Gastroesophageal sphincter (tissue), 4 donors: ENCODE measurements at places on chromosomes 2 and 18. TPM values are rescaled to one million over a fixed set of nuclear protein-coding genes. Genes with fewer than 3 reads are reported as not detected.

DNA sequence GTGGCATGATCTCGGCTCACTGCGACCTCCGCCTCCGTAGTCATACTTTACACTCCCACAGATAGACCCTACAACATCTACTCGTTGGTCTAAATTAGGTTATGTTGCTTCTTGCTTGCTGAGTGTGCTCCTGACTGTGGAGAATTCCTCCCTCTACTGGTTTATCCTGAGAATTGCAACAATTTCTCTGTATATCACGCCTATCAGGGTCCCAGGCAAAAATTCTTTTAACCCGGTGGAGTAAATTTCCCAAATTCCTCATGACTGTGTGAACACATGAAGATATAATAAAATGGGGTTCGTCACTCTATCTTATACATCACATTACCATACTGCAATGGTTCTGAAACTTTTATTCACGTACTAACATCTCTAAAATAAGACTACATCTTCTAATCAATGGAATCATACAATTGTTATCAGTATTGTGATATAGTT is 156.7 kb downstream of the EVA1A start:
- ATAC-seq, result no peak

- ATAC-seq, result no peak
These were observed 86.7 kb upstream of the NCKAP5 start for GRCh38 chr2:133654949-133655348.

DNA sequence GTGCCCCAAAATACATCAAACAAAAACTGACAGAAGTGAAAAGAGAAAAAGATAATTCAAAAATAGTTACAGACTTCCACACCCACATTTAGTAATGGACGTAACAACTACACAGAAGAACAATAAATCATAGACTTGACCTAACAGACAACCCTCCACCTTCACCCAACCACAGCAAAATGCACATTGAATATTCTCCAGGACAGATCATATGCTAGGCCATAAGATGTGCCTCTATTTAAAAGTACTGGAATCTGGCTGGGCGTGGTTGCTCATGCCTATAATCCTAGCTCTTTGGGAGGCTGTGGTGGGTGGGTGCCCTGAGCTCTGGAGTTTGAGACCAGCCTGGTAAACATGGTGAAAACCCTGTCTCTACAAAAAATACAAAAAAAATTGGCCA is 20.0 kb downstream of the SLC66A2 start:
- ATAC-seq, result no peak

- peak; percentile 61 for ATAC-seq
These were observed 34.4 kb upstream of the TRAPPC8 start for GRCh38 chr18:31977270-31977872.

DNA sequence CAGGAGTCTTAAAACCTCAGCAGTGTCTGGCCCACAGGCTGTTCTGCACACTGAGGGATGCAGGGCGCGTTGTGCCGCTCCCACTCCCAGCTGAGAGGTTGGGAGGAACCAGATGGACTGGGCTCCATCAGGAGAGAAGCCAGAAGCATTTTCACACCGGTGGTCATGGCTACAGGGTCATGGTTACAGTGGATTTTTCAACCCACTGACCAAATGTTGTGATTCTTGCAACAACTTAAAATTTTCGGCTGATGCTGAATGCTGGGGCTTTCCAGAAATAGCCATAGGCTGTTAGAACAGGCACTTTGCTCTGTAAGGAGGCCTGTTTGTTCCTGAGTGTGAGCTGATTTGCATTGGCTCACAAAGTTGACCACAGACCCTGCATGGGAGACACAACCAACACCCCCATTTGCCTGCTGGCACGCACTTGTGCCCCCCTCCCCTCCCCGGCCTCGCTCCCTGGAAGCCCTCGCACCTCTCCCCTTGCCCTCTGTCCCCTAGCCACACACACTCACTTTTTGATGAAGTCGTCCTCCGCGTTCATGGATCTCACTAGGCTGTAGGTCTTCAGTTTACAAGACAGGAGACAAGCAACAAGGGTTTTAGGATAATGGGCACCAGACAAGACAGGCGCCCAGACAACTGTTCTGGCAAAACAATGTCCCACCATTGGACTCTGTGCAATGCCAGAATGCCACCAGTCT is 3.4 kb downstream of the LPIN1 start:
- ATAC-seq, result no peak

- no peak for ATAC-seq
These were observed 56.5 kb downstream of the MGAT5 start for GRCh38 chr2:134310107-134311079.

GRCh38 chr18:63994783-63995399 is 25.0 kb downstream of the SERPINB8 start:
- ATAC-seq, result peak; percentile 32

DNA sequence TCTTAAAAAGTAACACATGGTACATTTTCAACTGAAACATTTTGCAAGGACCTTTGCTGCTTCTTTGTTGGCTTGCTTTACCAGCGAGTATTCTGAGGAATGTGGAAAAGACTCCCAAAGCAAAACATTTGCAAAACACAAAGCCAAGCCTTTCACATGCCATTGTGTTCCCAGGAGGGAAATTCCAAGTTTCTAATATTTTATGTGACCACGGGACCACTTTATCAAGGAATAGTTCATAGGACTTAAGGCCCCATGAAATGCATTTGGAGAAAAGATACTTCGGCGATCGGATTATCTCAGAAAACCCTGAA is 26.2 kb downstream of the CYP27C1 start:
- ATAC-seq, result peak; percentile 56

DNA sequence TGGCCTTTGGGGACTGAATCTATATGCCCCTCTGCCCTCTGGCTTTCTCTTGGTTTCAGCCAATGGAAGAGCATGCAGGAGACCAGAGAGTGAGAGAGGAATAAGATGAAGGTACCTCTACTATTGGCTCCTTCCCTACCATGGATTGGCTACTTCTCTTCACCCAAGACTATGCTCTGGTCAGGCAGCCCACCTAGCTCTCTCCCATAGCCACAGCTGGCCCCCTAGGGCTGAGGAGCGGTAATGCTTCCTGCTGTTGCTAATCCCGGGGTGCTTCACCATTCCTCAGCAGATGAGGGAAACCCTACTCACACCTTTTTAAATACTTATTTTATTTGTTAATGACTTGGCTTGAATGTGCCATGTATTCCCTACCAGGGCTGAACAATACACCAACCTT is 142.4 kb downstream of the MREG start:
- no peak for ATAC-seq

DNA sequence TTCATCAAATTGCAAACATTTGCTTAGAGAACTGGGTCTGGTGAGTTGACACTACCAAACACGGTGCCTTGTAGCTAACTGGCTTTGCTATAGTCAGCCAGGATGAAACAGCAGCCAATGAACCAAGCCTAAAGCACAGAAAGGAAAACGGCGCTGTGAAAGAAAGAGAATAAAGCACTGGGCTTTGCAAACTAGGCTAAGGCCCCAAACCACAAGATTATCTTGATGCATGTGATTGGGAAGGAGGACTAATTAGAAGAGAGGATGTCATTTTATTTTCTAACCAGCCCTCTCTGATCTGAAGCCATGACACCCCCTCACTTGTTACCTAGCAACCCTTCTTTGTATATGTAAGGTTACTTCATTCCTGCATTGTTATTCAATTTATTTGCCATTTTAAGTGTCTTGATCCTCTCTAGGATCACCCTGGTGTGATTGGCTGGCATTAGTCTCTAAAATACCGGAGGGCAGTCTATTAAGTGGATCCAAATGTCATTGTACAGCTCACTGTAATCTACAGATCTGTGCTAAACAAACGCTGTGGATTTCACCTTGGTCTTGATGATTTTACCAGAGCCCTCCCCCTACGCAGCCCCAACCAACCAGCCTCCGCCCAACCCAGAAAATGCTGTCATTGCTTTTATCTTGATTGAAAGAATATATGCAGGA is 395.4 kb upstream of the ACVR2A start:
- ATAC-seq, result no peak

DNA sequence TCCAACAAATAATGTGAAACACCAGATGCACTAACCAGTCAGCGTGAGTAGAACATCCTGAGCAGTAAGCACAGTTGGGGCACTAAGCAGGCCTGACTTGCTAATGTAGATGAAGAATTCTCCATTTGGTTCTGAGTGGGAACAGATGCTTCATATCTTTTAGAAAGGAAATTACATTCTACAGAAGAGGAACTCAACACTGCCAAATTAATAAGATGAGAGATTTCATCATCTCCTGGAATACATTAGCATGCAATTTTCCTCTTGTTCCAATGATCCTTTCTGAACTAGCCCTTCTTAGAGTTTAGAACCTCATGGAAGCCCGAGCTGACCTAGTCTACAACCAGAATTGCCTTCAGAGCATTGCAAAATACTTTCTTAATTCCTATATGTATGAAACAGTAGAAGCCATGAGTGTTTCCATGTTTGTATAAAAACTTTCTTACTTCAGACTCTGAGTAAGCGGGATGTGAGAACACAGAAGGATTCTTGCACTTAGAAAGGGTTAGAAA is 34.8 kb downstream of the COL5A2 start:
- ATAC-seq, result no peak

- ATAC-seq, result no peak
These were observed 293.8 kb downstream of the PRKCE start for GRCh38 chr2:45945302-45945717.

GRB14 gene
- 2.7 TPM for total RNA-seq
